ENCODE measurements at places on chromosomes 1 and 21.

GRCh38 chr21:15638856-15639549 is 90.8 kb upstream of the USP25 start:
- no peak for DNase-seq

DNA sequence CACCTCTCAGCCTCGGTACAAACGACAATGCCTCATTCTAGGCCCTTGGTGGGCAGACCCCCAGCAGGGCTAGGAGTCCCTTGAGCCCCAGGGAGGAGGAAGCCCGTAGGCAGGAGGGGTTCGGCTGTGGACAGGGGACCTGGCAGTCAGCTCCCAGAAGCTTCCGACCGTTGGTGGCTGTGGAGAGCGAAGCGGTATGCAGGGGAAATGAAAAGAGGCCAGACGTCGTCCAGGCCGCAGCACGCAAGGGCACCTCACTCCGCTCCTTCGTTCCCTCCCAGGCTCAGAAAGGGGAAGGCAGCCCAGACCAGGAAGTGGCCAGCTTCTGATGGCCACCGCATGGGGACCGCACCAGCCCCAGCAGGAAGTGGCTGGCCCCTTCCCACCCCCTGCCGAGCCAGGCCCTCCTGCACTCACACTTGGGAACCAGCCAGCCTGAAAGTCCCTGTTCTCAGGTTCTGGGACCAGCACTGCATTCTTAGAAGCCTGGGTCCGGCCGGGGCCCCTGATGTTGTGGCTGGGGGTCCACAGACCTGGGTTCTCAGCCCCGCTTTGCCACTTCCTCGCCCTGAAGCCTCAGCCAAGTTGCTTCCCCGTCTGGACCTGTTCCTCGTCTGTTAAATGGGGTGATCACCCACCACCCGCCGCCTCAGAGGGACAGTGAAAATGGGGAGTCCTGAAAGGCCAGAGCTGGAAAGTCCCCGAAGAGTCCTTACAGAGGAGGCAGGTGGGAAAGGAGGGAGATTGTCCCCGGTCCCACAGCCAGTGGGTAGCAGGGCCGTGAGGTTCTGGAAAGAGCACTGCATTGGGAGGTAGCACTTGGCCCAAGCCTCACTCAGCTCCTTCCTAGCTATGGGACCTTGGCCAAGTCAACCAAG is 104.0 kb upstream of the RUNX3 start:
- no peak for DNase-seq

DNA sequence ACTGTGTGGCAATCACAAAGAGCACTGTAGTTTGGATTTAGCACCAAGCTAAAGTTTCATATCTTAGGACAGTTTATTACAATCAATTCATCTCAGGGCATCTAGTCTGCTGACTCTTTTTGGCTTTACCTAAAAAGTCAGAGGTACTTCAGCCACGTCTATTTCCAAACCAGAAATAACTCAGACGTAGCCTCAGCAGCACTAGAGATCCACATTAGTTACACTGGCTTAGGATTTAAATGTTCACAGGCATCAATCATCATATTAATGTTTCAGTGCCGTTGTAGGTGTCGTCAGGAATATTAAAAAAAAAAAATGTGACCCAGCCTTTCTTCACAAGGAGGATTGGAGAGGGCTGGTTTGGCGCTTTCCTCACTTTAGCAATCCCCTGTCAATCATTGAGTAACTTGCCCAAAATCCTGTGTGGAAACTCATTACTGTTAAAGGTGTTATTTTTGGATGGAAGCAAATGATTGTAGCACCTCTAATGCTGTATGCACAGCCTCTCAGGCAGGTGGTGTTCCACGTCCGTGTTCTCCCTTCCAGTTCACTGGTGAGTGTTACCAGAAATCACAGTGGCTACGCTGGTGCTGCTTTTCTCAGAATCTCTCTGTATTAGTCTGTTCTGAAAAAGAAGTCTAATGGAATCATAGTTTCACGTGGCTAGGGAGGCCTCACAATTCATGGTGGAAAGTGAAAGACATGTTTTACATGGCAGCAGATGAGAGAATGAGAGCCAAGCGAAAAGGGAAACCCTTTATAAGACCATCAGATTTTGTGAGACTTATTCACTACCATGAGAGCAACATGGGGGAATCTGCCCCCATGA is 45.4 kb downstream of the NEK7 start:
- DNase-seq, result no peak

GRCh38 chr1:58928514-58928913 is 144.7 kb upstream of the JUN start:
- DNase-seq, result no peak

GRCh38 chr1:165068741-165069140 is 287.8 kb downstream of the LMX1A start:
- DNase-seq, result no peak

DNA sequence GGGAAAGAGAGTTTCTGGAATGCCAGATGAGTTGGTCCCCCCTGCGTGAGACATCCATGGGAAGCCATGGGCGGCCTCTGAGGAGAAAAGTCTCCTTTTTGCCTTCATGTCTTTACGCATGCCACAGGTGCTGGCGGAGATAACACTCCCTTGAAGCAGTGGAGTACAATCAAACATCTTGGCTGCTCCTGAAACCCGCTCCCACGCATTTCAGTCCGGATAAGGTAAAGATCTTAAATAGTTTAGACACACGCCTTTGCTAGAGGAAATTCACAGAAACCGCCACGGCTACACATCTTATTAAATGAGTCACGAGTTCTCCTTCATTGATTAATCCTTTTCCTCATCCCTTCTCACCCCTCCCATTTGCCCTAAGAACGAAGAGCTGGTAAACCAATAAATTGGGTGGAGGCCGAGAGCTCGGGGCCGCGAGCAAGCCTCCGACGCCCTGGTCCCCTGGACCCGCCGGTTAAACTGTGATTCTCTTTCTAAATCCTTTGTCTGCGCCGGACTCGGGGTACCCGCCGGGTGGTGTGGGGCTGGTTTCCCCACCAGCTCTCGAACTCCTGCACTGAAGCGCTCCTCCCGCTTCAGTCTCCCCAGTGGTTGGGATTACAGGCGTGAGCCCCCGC is 6.6 kb upstream of the ZNF669 start:
- DNase-seq, result no peak

- DNase-seq, result no peak
Observed at GRCh38 chr1:205546541-205546940, 42.1 kb downstream of the CDK18 start.

- no peak for DNase-seq
Observed at GRCh38 chr1:82343381-82343780, 542.6 kb downstream of the ADGRL2 start.

All from germinal center (tissue), 1 donor.